Smooth muscle cell of trachea (primary cell): ENCODE measurements at places on chromosomes 16 and 17. TPM values are rescaled to one million over a fixed set of nuclear protein-coding genes. Genes with fewer than 3 reads are reported as not detected.

C16orf96 gene
- total RNA-seq, result 0.17 TPM in 1 of 2 replicates, not detected in the other

DPEP1 gene
- 0.33 TPM in 1 of 2 replicates, not detected in the other for total RNA-seq

GNG13 gene
- not detected in 2 replicates for total RNA-seq

NOD2 gene
- under 0.01 and 0.66 TPM in 2 replicates for total RNA-seq

WNT3 gene
- total RNA-seq, result 0.83 and 1.2 TPM in 2 replicates

CLEC10A gene
- not detected in 2 replicates for total RNA-seq

ZNF207 gene
- 91.3 and 114 TPM in 2 replicates for total RNA-seq

RAC3 gene
- total RNA-seq, result 7.6 and 12.6 TPM in 2 replicates

CACNG3 gene
- total RNA-seq, result not detected in 2 replicates

AATK gene
- total RNA-seq, result 0.15 and 0.66 TPM in 2 replicates

FAM83G gene
- total RNA-seq, result 10.6 and 15.9 TPM in 2 replicates

CCL23 gene
- total RNA-seq, result not detected in 2 replicates

CALCOCO2 gene
- 48.1 and 67.9 TPM in 2 replicates for total RNA-seq

CES3 gene
- 0.66 and 1.9 TPM in 2 replicates for total RNA-seq

FOXN1 gene
- total RNA-seq, result not detected in 2 replicates

MYO18A gene
- total RNA-seq, result 158 and 215 TPM in 2 replicates

RSKR gene
- 5.1 and 5.8 TPM in 2 replicates for total RNA-seq

SLC52A1 gene
- total RNA-seq, result under 0.01 TPM in 1 of 2 replicates, not detected in the other

DNASE1L2 gene
- 0.15 and 1.5 TPM in 2 replicates for total RNA-seq

SLC13A2 gene
- not detected in 2 replicates for total RNA-seq

GPS1 gene
- 101 and 117 TPM in 2 replicates for total RNA-seq

TBC1D3D gene
- total RNA-seq, result 0.17 TPM in 1 of 2 replicates, not detected in the other

CDH8 gene
- not detected in 2 replicates for total RNA-seq

MEFV gene
- total RNA-seq, result under 0.01 and 0.15 TPM in 2 replicates

KRT32 gene
- not detected in 2 replicates for total RNA-seq

ENPP7 gene
- total RNA-seq, result not detected in 2 replicates

P2RX1 gene
- total RNA-seq, result not detected in 2 replicates

SLFN12 gene
- 27.3 and 34.6 TPM in 2 replicates for total RNA-seq

FAM117A gene
- total RNA-seq, result 3.5 and 4.6 TPM in 2 replicates

MYL4 gene
- total RNA-seq, result not detected in 2 replicates

WSCD1 gene
- total RNA-seq, result under 0.01 and 0.15 TPM in 2 replicates

KRTAP4-3 gene
- total RNA-seq, result not detected in 2 replicates

OTOP2 gene
- not detected in 2 replicates for total RNA-seq

TUBG1 gene
- total RNA-seq, result 28.5 and 31.8 TPM in 2 replicates

GRAP gene
- total RNA-seq, result 0.15 and 0.33 TPM in 2 replicates

KRTAP4-9 gene
- not detected in 2 replicates for total RNA-seq

SETD6 gene
- total RNA-seq, result 8.4 and 9.0 TPM in 2 replicates

PTGES3L gene
- total RNA-seq, result 1.2 TPM in 1 of 2 replicates, not detected in the other

IGSF6 gene
- not detected in 2 replicates for total RNA-seq

MRPS7 gene
- total RNA-seq, result 41.2 and 49.6 TPM in 2 replicates

OR1A1 gene
- not detected in 2 replicates for total RNA-seq

WNT9B gene
- total RNA-seq, result 0.44 TPM in 1 of 2 replicates, not detected in the other

RFNG gene
- total RNA-seq, result 36.8 and 69.6 TPM in 2 replicates

RPL26 gene
- total RNA-seq, result 1,897 and 3,622 TPM in 2 replicates

MED9 gene
- total RNA-seq, result 12.8 and 14.9 TPM in 2 replicates

C16orf95 gene
- total RNA-seq, result 3.9 and 4.6 TPM in 2 replicates

ACE gene
- total RNA-seq, result 7.9 and 20.5 TPM in 2 replicates

KCNG4 gene
- not detected in 2 replicates for total RNA-seq
